Stimulated activated CD8-positive, alpha-beta memory T cell treated with anti-CD3 and anti-CD28 coated beads, Interleukin-12 subunit alpha, Interleukin-12 subunit beta, amount 100 ng/mL, for 1 hour (primary cell): ENCODE measurements at places on chromosomes 3 and 15.
A peak's percentile ranks its signal among the peaks of the same experiment; 100 is the strongest.

DNA sequence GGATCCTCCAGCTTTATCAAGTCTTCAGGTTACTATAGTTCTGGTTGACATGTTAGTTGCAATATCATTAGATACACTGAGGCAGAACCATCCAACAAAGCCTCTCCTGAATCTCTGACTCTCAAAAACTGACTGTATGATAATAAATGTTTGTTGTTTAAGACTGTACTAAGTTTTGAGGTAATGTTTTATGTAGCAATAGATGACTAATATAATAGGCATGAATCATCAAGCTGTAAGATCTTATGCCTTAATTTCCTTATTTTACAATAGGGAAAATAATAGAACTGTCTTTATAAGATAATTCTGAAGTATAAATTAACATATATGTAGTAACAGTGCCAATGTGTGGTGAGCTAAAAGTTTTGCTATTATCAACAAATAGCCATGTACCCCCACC is 88.9 kb upstream of the TBC1D5 start:
- DNase-seq, result no peak

GRCh38 chr3:11059090-11059798 is 66.7 kb downstream of the SLC6A1 start:
- DNase-seq, result no peak

GRCh38 chr3:13687517-13687943 is 138.6 kb downstream of the FBLN2 start:
- no peak for DNase-seq

- DNase-seq, result no peak
Observed at GRCh38 chr15:89506026-89506686, 9.8 kb upstream of the RHCG start.

DNA sequence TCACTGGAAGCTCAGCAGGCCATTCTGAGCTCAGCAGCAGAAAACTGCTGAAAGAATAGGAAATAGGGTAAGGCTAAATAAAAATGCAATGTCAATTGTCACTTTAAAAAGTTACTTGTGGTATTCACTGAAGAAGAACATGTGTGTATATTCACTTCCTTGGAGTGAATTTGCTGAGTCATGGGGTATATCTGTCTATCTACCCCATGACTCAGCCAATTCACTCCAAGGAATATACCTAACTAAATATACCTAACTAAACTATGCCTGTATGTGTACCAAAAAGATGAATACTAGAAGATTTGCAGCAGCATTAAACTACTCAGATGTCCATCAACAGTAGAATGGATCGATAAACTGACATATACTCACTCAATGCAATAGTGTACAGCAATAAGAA is 69.5 kb upstream of the KCNAB1 start:
- DNase-seq, result no peak

- no peak for DNase-seq
Observed at GRCh38 chr3:193029800-193030199, 112.1 kb upstream of the MB21D2 start.

DNA sequence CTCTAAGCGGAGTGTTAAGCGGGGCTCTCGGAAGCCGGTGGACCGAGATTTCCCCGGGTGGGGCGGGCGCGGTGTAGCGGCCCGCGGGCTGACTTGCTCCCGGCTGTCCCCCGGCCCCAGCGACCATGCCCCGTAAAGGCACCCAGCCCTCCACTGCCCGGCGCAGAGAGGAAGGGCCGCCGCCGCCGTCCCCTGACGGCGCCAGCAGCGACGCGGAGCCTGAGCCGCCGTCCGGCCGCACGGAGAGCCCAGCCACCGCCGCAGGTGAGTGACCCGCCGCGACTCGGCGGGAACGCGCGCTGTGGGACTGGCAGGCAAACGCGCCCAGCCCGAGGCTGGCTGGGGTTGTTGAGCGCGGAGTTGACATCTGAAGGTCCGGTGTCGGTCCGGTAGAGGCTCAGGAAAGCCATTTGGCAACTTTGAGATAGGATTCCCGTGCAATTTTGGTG is 1.3 kb downstream of the SMC4 start:
- peak; percentile 4 for DNase-seq

- no peak for DNase-seq
Observed at GRCh38 chr3:156497326-156497725, 57.6 kb downstream of the SSR3 start.

- no peak for DNase-seq
Observed at GRCh38 chr15:32909431-32909830, 191.6 kb downstream of the GREM1 start.

GRCh38 chr3:61789861-61790260 is 228.5 kb downstream of the PTPRG start:
- no peak for DNase-seq

DNA sequence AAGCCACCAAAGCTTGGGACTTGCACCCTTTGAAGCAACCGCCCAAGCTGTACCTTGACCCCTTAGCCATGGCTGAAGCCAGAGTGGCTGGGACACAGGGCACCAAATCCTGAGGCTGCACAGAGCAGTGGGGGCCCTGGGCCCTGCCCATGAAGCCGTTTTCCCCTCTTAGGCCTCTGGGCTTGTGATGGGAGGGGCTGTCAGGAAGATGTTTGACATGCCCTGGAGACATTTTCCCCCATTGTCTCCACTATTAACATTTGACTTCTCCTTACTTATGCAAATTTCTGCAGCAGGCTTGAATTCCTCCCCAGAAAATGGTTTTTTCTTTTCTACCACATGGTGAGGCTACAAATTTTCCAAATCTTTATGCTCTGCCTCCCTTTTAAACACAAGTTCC is 522.2 kb downstream of the EDEM1 start:
- DNase-seq, result no peak

DNA sequence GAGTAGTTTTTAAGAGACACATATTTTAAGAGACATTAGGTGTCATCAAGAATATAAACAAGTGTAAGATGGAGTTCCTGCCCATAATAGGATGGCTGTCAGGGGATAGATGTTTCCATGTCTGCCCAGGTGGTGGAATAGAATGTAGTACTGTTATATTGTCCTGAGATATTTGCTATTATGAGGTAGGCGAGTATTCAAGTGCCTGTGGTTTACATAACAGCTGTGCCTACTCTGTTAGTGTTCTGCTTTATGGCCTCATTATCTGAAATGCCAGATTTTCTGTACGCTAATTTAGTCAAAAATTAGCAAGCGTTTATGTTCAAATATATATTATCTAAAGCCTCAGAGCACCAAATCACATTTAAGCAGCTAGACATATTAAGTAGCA is 360.2 kb upstream of the ROPN1 start:
- no peak for DNase-seq

DNA sequence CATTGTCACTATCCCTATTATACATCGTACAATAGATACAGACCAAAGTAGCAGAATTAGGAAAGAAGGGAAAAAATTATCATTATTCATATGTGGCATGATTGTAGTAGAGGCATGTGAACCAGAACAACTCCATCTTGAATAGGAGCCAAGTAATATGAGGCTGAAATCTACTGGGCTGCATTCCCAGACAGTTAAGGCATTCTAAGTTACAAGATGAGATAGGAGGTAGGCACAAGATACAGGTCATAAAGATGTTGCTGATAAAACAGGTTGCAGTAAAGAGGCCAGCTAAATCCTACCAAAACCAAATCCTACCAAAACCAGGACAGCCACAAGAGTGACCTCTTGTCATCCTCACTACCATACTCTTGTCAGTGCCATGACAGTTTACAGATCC is 1035.4 kb upstream of the SEMA6D start:
- no peak for DNase-seq

GRCh38 chr3:89762405-89762804 is 655.0 kb downstream of the EPHA3 start:
- no peak for DNase-seq

DNA sequence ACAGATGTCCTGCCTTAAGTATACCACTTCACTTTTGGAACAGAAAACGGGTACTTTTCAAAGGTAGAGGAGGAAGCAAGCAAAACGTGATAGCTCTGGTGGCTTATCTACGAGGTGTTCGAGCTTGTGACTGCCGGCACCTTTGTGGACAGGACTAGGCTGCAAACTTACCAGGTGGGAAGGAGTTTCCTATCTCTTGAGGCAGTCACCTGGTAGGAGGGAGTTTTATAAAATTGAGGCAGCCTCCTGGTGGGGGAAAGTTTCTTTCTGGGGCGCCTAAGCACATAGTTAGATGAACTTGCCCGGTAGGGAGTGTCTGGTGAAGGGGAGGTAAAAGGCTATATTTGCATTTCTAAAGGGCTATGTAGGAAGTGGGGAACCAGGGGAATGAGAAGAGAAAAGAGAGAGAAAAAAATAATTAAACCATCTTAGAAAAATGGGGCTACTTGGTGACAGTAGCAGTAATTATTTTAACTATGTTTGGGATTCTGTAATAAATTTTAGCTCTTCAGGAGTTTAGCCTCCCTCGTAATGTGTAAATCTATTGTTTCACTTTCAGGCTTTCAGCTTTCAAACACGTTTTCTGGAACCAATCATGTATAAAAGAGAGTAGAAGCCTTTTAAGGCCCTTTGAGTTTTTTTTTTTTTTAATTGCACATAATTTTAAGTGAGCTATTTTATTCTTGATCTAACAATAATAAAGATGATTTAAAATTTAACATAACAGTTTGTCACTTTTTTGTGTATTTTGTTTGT is 131.0 kb downstream of the IL5RA start:
- DNase-seq, result no peak
